ENCODE measurements at places on chromosomes 1 and 21.
A peak's percentile ranks its signal among the peaks of the same experiment; 100 is the strongest.

DNA sequence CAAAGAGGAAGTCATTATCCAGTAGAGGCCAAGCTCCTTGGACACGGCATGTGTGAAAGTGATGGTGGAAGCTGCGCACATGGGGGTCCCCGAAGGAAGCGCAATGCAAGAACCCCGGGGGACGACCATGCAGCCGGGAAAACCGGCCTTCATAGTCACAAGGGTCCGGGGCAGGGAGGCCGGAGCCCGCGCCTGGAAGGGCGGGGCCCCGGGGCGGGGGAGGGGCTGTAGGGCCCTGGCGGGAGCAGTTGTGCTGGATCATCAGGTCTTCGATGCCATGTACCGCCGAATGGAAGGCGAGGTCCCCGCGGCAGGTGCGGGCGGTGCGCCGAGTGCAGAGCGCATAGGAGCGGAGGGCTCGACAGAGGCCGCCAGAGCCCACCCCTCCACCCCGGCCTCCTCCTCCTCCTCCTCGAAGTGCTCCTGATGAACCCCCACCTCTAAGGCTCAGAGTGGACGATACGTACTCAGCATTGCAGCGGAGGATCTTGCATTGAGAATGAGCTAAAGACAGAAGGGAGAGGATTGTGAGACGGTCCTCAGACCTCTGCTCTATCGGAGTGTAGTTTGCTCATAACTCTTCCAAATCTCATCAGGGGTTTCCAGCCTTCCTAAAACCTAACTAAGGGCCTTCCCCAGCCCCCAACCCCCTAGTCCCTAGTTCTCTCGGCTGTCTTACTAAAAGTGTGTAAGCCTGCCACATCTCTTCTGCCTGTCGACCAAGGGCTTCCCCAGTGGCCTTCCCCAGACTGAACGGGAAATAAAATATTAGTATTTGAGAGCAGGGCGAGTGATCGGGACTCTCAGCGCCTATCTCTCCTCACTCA is 2.1 kb downstream of the HJV start:
- peaks cover 9% of the 10 kb centered on the region for H3K4me1 ChIP-seq
- H3K27me3 ChIP-seq = peaks cover 39% of the 10 kb centered on the region
- H3K27ac ChIP-seq = no peak overlapping the region
- H3K36me3 ChIP-seq = no peaks in the 10 kb centered on the region

GRCh38 chr21:38500073-38500472 is 1.8 kb upstream of the ERG start:
- no peaks in the 10 kb centered on the region for H3K27me3 ChIP-seq
- DNase-seq = no peak
- H3K27ac ChIP-seq = no peak overlapping the region
- no peaks in the 10 kb centered on the region for H3K4me1 ChIP-seq

GRCh38 chr1:108042610-108043009 is 77.6 kb upstream of the VAV3 start:
- no peaks in the 10 kb centered on the region for H3K4me1 ChIP-seq
- H3K4me3 ChIP-seq = no peak overlapping the region
- no peak for DNase-seq
- H3K27ac ChIP-seq = no peak overlapping the region
- H3K36me3 ChIP-seq = no peaks in the 10 kb centered on the region

- no peaks in the 10 kb centered on the region for H3K27me3 ChIP-seq
- H3K36me3 ChIP-seq = no peaks in the 10 kb centered on the region
- H3K4me1 ChIP-seq = peaks cover 7% of the 10 kb centered on the region
- H3K27ac ChIP-seq = peak overlapping the region; percentile 88
Measured at GRCh38 chr21:33642896-33643657, 776 bp downstream of the ITSN1 start.

DNA sequence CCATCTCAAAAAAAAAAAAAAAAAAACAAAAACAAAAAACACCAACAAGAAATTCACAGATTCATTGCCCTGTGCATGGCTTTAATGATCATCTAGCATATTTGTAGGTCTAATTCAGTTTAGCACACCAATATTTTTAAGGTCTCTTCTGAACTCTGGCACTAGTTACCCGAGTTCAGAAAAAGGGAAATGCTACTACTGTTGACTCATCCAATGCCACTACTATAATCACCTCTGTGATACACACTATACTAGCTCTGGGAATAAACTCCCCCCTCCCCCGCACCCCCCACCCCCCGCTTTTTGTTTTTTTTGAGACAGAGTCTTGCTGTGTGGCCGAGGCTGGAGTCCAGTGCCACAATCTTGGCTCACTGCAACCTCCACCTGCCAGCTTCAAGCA is 55.6 kb downstream of the FBXO42 start:
- no peaks in the 10 kb centered on the region for H3K4me1 ChIP-seq
- no peaks in the 10 kb centered on the region for H3K27me3 ChIP-seq
- no peak overlapping the region for H3K4me3 ChIP-seq
- no peak for DNase-seq
- no peak overlapping the region for H3K27ac ChIP-seq
- peaks cover 32% of the 10 kb centered on the region for H3K36me3 ChIP-seq

DNA sequence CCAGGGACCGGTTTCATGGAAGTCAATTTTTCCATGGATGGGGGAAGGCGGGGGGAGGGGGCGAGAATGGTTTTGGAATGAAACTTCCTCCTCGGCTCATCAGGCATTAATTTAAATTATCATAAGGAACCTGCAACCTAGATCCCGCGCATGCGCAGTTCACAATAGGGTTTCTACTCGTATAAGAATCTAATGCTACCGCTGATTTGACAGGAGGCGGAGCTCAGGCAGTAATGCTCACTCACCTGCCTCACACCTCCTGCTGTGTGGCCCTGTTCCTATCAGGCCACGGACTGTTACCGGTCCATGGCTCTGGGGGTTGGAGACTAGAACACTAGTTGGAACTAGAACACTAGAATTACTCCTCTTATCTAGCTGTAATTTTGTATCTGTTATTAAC is 38.0 kb downstream of the PRRX1 start:
- peaks cover 7% of the 10 kb centered on the region for H3K27me3 ChIP-seq
- DNase-seq = no peak
- peaks cover 10% of the 10 kb centered on the region for H3K4me1 ChIP-seq
- H3K36me3 ChIP-seq = no peaks in the 10 kb centered on the region
- no peak overlapping the region for H3K27ac ChIP-seq
